Omental fat pad (tissue), 4 donors: ENCODE measurements at places on chromosomes 13 and 19.

DNA sequence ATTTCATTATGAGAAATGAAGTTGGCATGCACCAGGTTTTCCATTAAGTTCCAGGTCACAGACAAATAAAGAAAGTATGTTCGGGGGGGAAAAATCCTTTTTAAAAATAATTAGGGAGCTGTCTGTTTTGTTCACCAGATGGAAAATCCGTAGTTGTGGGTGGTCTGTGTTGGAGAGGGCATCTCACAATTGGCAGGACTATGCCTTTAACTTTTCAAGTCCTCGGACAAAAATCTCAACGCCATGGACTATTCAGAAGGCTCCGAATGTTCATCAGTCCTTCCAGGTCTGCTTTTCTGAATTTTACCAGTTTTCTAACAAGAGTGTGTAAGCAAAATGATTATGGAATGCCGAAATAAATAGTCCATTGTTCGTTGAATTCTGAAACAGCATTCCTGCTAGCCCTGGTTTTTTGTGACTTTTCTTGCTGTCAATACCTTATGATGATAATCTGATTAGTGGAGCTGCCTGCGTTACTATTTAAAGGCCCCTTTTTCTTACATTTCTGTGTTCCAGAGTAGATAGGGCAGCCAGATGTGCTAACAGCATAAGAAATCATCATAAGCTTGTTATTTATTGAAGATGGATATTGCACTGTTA is 146.9 kb downstream of the TM9SF2 start:
- DNase-seq: no peak

- DNase-seq: no peak
These were observed 7.2 kb downstream of the MED29 start for GRCh38 chr19:39398297-39398864.

DNA sequence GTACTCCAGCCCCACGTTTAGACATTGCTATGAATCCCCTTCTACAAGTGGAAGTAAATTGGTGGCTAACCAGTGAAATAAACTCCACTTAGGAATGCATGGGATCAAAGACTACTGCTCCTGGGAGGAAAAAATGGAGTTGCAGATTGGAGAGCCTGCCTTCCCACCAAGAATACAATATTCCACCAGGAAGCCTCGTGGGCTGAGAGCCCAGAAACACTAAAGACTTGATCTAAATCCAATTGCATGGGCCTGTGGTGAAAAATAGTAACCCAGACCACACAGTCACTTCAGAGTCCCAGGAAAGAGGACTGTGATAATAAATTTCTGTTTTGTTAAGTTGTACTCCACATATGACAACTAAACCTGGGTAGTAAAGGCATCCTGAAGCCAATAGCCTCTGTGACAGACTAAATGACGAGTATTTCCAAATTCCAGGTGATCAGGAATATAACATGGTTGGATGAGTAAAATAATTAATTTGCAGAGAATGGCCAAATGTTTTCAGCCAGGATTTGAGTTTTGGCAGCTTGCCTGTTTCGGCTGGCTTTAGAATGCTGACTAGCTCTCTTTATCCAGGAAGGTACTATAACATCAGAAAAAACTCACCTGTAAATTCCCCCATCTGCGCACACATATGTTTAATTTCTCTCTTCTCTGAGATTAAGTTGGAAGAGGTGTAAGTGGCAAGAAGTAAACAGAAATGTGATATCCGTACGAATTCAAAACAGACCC is 480.3 kb downstream of the LIG4 start:
- DNase-seq: no peak

DNA sequence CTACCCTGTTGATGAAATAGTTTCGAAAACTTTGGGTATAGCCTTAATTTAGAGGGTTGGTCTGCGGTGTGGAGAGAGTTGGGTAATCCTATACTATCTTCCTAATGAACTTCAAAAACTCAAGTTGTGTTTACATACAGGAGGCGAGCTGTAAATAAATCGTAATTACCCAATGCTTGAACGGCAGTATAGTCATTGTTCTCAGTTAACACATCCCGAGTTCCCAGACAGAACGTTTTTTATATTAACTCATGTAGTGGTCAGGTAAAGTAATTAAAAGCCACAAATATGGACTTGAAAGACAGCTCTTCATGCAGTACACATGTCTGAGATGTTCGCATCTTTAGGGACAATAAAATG is 1.5 kb downstream of the PDS5B start:
- DNase-seq: no peak

- no peak for DNase-seq
These were observed 357.2 kb downstream of the SLITRK6 start for GRCh38 chr13:85441975-85442374.

DNA sequence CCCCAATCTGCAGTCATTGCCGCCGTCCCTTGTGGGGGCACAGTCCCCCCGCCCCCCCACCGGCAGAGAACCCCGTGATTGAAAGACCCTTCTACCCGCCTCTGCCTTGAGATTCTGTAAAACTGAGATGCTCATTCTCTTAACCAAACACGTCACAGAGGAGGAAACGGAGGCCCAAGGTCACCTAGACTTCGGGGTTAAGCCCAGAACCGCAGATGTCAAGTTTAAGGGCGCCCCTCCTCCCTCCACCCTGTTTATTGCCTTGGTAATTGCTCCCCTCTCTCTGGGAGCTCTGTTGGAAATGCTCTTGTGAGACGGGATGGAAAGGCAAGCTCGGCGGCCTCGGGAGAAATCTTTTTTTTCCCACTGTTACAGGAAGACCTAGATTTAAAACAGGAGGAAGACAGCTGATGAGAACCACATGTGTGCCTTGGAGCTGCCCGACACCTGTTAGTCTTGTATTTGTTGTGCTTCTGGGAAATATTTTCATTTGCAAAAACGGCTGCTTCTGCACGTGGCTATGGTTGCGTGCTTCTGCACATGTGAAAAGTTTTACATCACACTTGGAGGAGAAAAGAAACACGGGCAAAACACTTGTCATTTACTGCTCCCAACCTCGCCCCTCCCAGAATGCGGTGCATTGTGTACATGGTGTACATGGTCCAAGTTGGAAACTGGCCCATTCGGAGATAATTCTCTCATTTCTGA is 1.1 kb upstream of the MED26 start:
- no peak for DNase-seq

- no peak for DNase-seq
These were observed at the start of gene ZNF154 for GRCh38 chr19:57708641-57709361. ZNF154 (minus strand) TSS chr19:57709204; CDS start chr19:57708971, 233 bp downstream.

DNA sequence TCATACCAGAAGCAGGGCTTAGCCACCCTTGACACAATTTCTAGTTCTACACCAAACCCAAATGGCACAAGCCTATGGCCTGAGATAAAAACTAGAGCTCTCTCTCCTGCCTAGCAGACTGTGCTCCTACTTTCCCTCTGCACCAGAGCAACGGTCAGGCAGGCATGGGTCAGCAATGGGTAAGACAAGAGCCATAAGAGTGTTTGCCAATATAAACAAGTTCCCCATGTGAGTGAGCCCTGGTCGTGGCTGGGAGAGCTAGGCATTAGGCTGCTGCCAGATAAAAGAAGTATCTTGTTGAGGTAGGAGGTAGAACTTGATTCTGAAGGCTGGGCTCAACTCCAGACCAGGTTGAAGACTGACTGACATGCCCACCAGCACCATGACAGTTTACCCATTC is 1979.1 kb downstream of the OLFM4 start:
- no peak for DNase-seq

DNA sequence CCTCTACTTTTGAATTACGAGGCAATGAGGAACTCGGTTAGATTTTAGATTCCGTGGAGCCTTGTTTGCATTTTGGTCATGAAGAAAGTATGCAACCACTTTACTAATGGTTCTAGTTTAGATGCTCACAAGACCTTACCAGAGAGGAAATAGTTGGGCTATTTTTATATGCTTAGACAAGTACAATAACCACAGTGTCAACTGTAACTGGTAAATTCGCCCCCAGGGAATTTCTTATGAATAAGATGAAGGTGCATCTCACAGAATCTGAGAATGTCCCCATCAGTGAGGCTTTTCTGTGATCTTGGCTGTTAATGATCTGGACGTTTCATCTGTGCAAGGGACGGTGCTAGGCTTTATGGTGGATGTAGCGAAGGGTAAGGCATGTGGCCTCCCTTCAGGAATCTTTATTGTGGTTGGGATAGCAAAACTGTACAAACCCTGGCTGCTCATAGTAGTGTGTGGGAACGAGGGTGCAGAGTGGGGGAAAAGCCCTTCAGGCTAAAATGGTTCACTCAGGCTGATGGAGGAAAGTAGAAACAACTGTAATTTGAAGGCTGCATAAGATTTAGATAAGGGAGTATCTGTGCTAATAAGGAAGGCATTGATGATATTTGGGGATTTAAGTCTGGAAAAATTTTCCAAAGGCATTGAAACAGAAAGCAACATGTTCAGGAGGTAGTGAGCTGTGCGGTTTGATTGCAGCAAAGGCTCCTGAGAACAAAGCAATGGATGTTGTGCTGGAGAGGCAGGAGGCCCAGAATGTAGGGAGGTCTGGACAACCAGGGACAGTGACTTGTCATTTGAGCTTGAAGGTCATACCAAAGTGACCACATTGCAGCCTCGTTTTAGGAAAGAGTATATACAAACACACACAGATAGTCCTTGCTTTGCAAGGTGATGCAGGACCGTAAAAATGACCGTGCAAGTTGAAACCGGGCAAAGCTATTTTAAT is 28.4 kb downstream of the UBAC2 start:
- DNase-seq: no peak

DNA sequence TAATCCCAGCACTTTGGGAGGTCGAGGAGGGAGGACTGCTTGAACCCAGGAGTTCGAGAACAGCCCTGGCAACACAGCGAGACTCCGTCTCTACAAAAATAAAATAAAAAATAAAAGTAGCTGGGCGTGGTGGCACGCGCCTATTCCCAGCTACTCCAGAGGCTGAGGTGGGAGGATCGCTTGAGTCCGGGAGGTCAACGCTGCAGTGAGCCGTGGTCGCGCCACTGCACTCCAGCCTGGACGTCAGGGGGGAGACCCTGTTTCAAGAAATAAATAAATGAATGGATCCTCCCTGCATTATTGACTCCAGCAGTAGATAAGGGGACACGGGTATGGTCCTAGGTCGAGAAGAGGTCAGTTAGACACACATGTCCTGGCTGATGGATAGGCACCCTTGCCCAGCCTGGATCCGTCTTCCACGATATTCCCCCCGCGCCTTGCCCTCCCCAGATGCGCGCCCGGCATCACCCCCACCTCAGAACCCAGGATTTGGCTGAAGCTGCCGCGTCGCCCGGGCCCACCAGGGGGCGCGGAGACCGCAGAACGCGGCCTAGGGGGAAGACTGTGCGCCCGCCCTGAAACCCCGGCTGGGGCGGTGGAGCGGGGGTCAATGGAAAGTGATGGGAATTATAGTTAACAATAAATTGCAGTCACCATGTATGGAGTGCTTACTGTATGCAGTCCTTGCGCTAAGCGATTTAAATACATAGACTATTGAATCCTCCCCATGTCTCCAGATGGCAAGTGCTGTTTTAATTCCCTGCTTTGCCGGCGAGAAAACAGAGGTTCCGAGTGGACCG is 2.1 kb upstream of the HOOK2 start:
- no peak for DNase-seq

GRCh38 chr19:2427429-2428320 is at the start of gene TIMM13:
TIMM13 (minus strand) TSS chr19:2427586; CDS start chr19:2427533, 53 bp downstream.
- DNase-seq: peak; percentile 92

DNA sequence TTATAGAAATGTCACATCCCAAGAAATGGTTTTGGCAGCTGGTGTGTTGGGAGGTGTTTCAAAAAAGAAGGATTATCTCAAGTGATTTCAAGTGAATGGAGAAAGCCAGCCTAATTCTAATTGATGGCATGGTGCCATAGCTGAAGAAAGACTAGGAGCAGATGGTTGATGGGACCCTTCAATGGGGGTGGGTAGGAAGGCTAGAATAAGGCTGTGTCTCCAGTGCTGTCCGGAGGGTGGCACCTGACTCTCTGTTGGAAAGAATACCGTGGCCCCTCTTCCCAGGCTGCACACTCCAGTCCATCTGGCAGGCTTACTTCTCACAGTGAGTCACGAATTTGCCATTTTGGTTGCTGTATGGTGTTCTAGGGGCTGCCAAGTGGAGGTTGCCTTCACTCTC is 51.0 kb upstream of the GPR12 start:
- DNase-seq: no peak

- no peak for DNase-seq
These were observed 1.2 kb downstream of the ZSWIM9 start for GRCh38 chr19:48171710-48172109.

DNA sequence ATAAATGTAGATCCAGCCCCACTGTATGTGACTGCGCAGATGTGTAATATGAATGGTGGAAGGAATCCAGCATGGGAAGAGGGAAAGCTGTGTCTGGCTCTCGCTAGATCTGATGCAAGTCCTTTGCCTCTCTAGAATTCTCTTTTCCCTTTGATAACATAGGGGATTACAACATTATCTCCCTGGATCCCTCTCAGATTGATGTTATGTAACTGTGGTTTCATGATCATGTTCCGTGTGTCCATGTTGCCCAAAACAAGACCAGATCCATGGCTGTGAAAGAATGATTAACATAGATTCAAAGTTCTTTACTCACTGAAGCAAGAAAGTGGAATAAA is 184.0 kb upstream of the UBL3 start:
- no peak for DNase-seq

GRCh38 chr19:45462174-45462573 is 5.6 kb upstream of the FOSB start:
- DNase-seq: no peak

DNA sequence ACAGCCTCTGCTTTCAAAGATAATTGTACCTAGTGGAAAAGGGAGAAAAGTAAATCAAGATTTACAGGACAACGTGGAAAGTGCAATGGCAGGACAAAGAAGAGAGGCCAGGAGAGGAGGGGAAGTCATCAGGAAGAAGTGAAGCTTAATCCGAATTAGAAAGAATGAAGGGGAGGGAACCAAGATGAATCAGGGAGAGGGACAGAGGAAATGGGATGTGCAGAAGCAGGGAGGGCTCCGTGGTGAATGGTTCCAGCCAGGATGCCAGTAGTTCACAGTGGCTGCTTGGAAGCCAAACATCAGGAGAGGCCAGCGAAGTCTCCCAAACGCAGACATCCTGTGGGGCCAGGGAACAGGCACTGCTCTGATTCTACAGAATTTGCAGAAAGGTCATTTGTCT is 144.4 kb downstream of the LIG4 start:
- DNase-seq: no peak

- no peak for DNase-seq
These were observed 15.6 kb downstream of the PCID2 start for GRCh38 chr13:113192902-113193301.

DNA sequence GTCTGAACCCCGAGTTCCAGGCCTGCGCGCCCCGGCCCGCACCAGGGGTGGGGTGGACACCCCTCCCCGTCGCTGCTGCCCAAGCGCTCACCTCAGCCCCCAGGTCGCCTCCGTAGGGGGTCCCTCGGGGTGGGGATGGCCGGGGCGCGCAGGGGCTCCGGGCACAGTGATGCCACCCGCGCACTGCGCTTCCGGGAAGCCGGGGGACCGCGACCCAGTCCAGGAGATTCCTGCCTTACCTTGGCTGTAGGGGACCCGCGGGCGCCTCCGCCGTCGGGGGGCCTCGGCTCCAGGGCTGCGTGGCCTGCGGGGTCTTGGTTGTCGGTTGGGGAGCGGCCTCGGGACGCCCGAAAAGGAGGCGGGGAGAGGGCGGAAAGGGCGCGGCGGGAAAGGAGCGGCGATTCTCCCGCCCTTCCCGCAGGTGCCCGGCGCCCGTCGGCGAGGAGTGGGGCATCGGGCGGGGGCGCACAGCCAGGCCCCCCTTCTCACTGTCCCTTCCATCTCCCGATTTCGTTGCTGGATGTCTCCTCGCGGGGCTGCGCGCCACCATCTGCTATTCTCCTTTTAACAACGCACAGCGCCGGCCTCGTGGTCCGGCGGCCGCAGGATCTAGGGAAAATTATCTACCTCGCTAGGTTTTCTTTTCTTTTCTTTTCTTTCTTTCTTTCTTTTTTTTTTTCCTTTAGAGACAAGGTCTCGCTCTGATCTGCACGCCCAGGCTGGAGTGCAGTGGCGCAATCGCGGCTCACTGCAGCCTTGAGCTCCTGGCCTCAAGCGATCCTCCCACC is at the start of gene KEAP1:
Gene KEAP1 (minus strand): TSS at position 355 of the 788 bp plus-strand sequence. CDS start 3,323 bp downstream, outside the sequence.
- peak; percentile 31 for DNase-seq
